ENCODE measurements at places on chromosomes 2 and 18.

DNA sequence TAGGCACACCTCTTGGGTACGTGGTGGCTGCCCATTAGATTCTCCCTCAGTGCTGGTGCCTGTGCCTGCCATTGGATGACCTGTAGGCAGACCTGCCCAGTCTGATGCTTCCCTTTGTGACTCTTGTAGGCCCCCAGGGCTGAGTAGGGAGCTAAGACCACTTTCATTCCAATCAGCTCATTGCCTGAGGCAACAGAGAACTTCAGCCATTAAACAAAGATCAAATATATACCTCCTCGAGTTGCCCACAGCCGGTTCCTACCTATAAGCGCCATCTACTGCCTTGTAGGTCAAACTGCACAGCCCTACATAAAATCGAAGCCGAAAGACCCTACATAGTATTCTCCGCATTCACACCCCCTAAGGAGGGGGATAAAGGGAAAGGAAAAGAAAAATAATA, 184.6 kb downstream of the ETAA1 start:
- DNase-seq: no peak

DNA sequence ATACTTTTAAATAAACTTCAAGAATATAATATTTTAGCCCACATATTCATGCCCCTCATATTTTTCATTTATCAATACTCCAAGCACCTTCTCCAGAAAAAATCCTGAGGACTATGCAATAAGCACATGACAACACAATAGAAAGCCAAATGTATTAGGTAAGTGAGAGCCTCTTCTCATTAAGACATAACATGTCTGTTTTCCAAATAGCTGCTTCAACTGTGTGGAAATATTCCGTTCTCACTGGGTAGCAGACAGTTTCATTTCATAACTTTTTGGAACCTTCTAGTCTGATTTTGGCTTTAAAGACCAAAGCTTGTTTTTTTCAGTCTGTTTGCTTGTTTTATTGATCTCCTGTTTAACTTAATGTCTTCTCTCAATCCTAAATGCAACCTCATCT, 137.8 kb downstream of the PIK3C3 start:
- no peak for DNase-seq

- no peak for DNase-seq
Measured at GRCh38 chr2:15776992-15777702, 163.2 kb upstream of the MYCN start.

- DNase-seq: no peak
Measured at GRCh38 chr2:236657801-236658200, 88.2 kb downstream of the ACKR3 start.

DNA sequence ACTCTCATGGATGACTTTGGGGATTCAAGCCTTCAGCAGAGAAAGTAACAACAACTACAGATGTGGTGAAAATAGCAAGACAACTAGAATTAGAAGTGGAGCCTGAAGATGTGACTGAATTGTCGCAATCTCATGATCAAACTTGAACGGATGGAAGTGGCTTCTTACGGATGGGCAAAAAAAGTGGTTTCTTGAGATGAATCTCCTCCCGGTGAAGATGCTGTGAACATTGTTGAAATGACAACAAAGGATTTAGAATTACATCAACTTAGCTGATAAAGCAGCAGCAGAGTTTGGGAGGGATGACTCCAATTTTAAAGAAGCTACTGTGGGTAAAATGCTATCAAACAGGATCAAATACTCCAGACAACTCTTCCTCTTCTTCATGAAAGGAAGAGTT, 43.1 kb downstream of the AAK1 start:
- DNase-seq: no peak

DNA sequence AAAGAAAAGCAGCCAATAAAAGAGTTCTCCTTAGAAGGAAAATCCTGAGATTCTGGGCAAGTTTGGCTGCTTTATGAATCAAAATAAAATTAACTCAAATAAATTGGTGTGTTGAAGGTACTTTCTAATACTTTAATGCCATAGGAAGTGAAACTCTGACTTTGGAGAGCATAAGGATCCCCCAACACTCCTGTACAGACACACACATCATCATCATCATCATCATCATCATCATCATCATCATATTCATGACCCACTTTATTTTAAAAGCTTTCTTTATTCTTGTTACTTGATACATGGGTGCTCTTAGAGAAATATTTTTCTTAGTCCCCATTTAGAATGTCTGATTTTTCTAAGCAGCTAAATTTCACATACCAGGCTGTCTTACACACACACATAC, 283.1 kb upstream of the CYRIA start:
- no peak for DNase-seq

DNA sequence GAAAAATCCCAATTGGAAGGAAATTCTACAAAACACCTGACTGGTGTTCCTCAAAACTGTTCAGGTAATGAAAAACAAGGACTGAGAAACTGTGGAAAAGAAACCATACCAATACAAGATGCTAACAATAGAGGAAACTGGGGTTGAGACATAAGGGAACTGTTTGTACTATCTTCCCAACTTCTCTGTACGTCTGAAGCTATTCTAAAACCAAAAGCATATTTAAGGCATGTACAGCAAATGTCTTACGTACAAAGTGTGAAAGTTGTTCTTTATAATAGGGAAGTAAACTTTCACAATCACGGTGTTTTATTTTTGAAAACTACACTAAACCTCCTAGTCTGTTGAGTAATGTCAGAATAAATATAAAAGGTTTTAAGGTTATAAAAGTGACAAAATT, 776.1 kb upstream of the RAB6C start:
- no peak for DNase-seq

GRCh38 chr2:42696987-42697386, 66.9 kb downstream of the OXER1 start:
- DNase-seq: no peak

GRCh38 chr2:148614014-148614321, 30.6 kb upstream of the EPC2 start:
- DNase-seq: no peak

DNA sequence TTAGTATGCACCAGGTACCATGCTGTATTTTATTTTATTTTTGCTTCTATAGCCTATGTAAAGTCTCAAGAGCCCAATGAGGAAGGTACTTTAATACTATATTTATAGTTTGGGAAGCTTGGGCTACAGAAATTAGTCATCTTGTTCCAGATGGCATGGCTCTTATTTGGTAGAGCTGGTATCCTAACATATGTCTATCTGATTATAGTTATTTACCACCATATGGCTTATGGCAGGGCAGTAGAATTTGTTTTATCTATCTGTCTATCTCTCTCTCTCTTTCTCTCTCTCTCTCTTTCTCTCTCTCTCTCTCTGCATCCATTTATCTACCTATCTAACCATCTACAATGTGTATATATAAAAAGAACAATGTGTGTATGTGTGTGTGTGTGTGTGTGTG, 1293.7 kb upstream of the SLC39A10 start:
- DNase-seq: no peak

DNA sequence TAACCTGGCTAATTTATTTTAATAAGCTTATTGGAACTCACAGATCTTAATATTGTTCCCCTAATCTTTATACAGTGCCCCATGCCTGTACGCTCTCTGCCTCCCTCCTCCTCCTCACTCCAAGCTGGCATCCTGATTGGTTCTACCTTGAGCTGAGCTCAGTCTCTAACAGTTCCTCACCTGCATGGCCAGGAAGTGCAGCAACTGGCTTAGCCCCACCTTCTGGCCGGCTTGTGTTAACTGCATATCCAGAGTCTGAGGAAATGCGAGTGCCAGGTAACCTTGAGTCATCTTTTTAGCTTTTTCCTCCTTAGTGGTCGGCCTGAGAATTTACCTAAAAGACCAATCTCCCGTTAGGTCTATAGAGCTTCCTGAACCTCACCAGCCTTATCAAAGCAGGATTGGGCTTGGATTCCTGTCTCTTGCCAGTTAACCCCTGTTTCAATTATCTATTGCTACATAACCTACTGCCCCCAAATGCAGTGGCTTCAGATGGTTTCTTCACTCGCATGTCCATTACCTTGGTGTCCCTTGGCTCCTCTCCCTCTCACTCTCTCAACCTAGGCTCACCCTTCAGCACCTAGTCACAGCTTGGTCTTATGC, 89.5 kb upstream of the STK39 start:
- DNase-seq: peak; percentile 32

GRCh38 chr2:152127628-152128027, 28.8 kb upstream of the CACNB4 start:
- no peak for DNase-seq

GRCh38 chr2:190844700-190845401, 35.8 kb upstream of the GLS start:
- DNase-seq: no peak

- no peak for DNase-seq
Measured at GRCh38 chr18:75581336-75582131, 154.0 kb upstream of the SMIM21 start.

DNA sequence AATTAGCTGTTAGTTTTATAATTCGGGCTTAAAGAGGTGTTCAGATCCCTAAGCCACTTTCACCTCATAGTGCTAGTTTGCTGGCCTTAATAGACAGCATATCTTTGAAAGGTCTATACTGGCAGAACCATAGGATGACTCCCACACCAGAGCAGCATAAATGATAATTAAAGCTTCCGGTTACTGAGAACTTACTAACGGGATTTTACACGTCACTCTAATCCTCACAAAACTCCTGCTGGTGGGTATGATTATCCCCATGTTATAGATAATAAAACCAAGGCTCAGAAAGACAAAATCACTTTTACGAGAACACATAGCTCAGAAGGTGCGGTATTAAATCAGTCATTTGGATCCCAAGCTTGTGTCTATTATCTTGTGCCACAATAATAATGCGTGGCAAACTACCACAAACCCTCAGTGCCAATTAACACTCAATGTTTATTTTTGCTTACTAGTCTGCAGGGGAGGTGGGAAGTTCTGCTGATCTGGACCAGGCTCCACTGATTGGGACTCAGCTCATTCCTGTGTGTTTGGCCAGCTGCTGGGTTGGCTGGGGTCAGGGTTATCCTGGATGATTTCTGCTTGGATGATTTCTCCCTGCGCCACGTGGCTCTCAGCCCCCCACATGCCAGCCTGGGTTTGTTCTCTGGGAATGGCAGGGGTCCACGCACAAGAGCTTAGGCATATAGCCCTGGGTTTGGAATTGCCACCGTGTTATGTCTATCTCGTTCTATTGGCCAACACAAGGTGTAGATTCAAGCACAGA, 62.3 kb downstream of the TRIB2 start:
- no peak for DNase-seq

- no peak for DNase-seq
Measured at GRCh38 chr2:30444273-30444672, 2.8 kb upstream of the LCLAT1 start.

GRCh38 chr2:151946899-151947812, 118.9 kb upstream of the ARL5A start:
- peak; percentile 0 for DNase-seq
